Stimulated activated CD4-positive, alpha-beta T cell treated with anti-CD3 and anti-CD28 coated beads, Interleukin-1b, Interleukin-23, amount 100 ng/mL, for 1 hour (primary cell): ENCODE measurements at places on chromosomes 5 and 9.

DNA sequence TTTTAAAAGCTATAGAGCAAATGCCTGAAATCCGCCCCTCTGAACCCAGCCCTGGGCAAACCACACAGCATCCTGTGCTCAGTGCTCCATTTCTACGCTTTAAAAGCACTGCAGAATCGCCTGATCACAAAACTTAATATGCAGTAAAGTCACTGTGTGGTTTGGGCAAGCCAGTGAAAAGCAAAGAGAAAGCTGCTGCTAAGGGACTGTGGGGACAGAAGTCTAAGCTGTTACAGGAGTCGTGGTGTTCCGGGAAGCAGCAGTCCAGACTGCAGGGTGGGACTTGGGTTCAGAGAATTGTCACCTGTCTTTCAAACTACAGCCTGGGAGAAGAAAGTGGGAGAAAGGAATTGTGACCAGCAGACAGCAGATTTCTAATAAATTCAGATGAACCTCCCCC lies 8.2 kb downstream of the RAPGEF1 start:
- DNase-seq, result no peak

DNA sequence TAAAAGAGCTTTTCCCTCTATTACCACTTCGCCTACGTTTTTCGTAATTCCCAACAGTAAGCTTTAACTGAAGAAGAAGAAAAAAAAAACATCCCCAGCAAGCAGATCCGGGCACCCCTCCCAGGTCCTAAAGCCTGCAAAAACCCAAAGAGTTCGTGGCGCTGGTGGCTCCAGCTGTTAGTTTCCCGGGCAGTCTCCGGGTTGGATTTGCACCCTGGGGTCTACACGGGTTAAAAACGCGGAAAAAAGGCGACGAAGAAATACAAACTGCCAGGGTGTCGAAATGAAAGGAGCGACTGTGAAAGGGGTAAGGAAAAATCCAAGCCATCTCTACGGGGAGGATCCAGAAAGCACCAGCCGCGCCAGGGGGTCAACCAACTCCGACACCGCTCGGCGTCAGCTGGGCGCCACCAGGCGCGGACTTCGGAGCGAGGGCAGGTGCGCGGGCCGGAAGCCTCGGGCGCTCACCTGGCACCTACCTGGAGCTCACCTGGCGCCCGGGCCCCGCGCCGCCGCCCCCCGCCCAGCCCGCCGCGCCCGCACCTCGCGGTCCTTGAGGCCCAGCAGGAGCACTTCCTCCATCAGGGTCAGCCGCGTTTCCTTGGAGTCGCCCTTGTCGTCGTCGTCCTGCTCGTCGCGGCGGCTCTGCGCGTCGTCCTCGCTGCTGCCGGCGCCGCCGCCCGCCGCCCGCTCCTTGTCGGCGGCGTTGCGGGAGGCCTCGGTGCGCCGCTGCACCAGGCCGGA lies 680 bp downstream of the GOLPH3 start:
- no peak for DNase-seq

DNA sequence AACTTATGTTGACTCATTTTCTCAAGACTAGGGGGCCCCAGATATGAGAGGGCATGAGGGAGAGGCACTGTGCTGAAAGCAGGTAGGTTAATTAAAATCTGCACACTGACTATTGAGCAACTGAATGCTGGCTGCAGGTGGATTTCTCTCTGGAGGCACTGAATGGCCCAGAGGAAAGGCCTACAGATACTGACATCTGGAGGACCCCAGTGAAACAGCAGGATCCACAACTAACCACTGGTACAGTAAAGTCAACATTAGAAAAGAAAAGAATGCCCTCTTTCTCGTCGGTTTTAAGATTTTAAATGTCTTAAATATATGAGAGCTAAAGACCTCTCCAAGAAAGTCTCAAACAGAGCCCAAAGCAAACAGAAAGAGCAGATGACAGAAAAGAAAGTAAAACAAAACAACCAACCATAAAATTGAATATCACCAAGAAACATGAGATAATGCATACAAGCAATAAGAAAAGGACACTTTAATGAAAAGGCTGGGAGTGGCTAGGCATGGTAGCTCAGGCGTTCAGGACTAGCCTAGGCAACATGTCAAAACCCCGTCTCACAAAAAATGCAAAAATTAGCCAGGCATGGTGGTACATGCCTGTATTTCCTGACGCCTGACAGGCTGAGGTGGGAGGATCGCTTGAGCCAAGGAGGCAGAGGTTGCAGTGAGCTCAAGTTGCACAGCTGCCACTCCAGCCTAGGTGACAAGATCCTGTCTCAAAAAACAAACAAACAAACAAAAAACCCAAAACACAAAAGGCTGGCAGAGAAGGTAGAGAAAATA lies 43.3 kb downstream of the PUM3 start:
- DNase-seq, result no peak

- no peak for DNase-seq
These were observed 27.3 kb downstream of the ACO1 start for GRCh38 chr9:32411753-32412152.

DNA sequence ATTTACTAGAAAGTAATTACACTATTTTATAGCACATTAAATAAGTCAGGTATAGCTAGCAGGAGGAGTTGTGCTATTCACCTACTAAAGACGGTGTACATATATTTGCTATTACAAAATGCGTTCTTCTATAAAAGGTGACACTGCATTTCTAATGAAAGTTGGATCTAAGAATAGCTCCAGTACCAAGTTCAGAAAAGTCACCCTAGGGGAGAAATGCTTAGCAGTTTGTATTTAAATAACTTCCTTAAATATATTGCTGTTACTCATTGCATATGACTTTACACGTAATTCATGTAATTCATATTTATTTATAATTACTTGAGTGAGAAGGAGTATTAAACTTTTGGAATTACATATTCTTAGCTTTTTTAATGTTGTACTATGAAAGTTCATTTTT lies 7.0 kb upstream of the SUB1 start:
- no peak for DNase-seq

GRCh38 chr5:73170522-73170921 lies 2.5 kb upstream of the TMEM174 start:
- no peak for DNase-seq

- no peak for DNase-seq
These were observed 107.6 kb downstream of the SYK start for GRCh38 chr9:90909225-90909624.

GRCh38 chr9:36566813-36567221 lies 5.9 kb upstream of the MELK start:
- DNase-seq, result no peak

- no peak for DNase-seq
These were observed 44.9 kb downstream of the PIK3R1 start for GRCh38 chr5:68260467-68260866.

GRCh38 chr5:158832731-158833130 lies 267.0 kb downstream of the EBF1 start:
- DNase-seq, result no peak

DNA sequence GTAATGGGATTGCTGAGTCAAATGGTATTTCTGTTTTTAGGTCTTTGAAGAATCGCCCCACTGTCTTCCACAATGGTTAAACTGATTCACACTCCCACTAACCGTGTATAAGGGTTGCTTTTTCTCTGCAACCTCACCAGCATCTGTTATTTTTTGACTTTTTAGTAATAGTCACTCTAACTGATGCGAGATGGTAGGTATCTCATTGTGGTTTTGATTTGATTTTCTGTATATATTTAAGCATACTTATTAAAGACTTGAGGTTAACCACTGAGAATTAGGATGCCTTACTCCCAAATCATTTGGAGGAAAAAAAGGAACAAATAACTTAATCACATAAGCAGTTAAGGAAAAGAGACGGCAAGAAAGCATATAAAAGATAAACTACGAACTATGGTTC lies 181.6 kb upstream of the FST start:
- no peak for DNase-seq

DNA sequence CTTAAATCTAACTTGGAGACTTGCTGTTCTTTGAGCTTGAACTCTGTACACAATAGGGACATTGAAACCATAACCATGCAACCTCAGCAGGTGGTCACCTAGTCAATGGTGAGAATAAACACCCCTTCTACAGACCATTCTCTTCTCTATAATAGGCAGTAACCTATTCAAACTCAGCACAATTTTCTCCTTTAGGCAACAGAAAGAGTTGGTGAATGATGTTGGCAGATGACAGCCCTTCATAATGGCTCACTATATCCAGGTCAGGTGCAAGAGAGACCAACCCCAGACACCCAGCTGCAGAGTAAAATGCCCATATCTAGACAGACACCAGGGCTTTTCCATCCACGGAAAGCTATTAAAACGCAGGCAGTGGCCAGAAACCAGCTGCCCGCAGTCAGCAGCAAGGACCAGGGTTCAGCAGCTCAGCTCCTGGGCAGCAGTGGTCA lies 106.7 kb downstream of the SERINC5 start:
- DNase-seq, result no peak
